Progenitor cell of endocrine pancreas (in vitro differentiated cells): ENCODE measurements at places on chromosomes 4 and X.

DNA sequence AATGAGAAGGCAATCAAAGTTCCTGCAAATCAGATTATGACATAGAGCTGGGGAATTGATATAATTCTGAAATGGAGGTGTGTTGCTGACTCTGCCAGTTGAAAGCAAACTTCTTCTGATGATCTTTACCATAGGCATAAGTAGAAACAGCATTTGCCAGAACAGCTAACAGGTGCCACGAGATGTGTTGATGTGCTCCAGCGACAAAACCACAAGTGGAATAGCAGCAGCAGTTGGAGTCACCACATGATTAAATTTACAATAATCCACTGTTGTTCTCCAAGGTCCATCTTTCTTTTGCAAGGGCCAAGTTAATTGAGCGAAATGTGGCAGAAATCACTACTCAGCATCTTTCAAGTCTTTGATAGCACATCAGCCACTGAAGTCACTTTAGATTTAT is 3.7 kb upstream of the OSTC start:
- DNase-seq, result no peak

DNA sequence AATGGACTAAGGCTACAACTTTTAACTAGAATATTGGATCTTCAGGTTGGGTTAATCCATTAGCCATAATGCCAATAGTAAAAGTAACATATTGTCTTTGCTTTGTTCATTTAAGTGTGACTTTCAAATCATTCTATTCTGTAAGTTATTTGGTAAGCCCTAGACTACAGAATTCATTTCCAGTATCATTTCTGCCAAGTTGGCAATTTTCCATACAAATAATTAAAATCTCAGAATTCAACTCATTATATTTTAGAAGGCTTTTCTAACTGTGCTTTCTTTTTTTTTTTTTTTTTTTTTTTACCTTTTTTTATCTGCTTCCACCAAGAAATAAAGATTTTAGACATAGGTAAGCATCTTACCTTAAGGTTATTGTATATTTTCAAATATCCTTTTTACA is 173.4 kb downstream of the DCTD start:
- no peak for DNase-seq

GRCh38 chr4:24604558-24605214 is 20.3 kb upstream of the DHX15 start:
- no peak for DNase-seq

- DNase-seq, result no peak
These were observed 130.4 kb upstream of the INPP4B start for GRCh38 chr4:142976482-142976881.

- no peak for DNase-seq
These were observed 204.9 kb downstream of the SMARCA1 start for GRCh38 chrX:129318375-129318774.

- DNase-seq, result no peak
These were observed at the start of gene DTHD1 for GRCh38 chr4:36281384-36282106. TSS of gene DTHD1 (plus strand) at chr4:36281616. CDS start at chr4:36281759, 143 bp downstream.
